Stimulated activated CD4-positive, alpha-beta T cell treated with anti-CD3 and anti-CD28 coated beads, Interleukin-4, amount 100 ng/mL, for 48 hours (primary cell): ENCODE measurements at places on chromosomes 11 and 22.

DNA sequence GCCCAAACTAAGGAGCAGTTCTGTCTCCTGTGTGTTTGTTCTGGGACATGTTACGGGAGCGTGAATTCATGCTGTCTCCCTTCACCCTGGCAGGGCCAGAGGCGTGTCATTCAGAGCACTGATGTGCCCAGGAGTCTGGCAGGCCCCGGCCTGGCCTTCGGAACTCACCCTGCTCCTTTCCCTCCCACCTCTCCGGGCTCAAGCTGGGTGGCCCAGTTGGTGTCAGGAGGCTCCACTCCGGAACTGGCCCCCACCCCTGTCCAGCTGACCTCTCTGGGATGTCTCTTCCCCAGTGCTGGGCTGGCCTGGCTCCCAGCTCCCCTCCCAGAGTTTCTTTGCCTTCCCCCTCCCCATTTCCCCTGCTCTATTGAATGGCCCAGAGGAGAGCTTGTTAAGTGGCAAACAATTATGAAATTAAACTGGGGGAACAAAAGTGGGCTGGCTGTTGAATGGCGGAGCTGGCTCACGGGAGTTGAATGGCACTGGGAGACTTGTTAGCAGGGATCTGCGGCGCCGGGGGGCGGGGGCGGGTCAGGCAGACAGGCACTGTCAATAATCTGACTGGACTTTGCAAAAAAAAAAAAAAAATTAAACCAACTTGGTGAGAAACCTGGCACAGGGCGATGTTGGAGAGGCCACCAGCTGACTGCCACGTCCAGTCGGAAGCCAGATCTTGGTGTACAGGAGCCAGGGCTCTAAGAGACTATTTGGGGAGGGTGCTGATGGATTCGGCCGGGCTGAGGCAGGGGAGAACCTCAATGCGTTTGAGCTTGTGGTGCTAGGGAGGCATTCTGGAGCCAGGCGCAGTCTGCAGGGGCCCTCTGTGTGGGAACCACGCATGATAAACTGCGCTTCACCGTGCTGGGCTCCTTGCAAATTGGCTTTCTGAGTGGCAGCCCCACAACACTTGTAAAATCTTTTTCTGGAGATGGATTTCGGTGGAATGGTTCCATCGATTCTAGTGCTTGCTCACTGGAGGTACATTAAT, 1.3 kb downstream of the MPPED1 start:
- DNase-seq, result no peak

- no peak for DNase-seq
Measured at GRCh38 chr11:75689863-75690609, 21.2 kb upstream of the MAP6 start.

GRCh38 chr11:126839496-126839895, 161.1 kb downstream of the KIRREL3 start:
- no peak for DNase-seq

GRCh38 chr11:59611570-59612565, 3.7 kb downstream of the OSBP start:
- no peak for DNase-seq

GRCh38 chr22:30824096-30824495, 129.4 kb downstream of the OSBP2 start:
- DNase-seq, result no peak

- no peak for DNase-seq
Measured at GRCh38 chr11:1292644-1293618, 16.5 kb downstream of the TOLLIP start.

DNA sequence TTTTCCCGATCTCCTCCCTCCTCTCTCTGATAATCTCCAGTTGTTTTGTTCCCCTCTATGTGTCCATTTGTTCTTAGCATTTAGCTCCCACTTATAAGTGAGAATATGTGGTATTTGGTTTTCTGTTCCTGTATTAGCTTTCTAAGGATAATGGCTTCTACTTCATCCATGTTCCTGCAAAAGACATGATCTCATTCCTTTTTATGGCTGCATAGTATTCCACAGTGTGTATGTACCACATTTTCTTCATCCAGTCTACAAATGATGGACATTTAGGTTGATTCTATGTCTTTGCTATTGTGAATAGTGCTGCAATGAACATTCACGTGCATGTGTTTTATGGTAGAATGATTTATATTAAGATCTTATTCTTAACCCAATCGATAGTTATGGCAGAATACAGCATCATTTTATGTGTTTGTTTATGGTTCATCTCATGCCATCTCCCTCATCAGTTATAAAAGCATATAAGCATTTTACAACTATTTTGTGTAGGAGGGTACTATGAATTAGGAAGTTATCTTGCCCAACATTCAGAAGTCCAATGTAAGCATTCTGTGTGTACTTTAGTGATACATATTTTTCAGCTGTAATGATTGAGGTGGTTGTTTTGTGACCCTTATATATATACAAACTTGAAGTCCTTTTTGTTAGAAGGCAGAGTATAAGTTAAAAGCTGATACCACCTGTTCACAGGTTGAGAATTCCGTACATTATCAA, 3.2 kb downstream of the MS4A3 start:
- DNase-seq, result no peak

GRCh38 chr22:21626735-21627469, 2.9 kb downstream of the YDJC start:
- DNase-seq, result no peak

- no peak for DNase-seq
Measured at GRCh38 chr11:18012122-18012905, 533 bp downstream of the SERGEF start.
